Activated T-cell treated with anti-CD3 and anti-CD28 coated beads, Interleukin-2, amount 50 U/mL, for 24 hours (primary cell): ENCODE measurements at places on chromosomes 11 and 22.

- H3K4me1 ChIP-seq, result peaks cover 3% of the 10 kb centered on the region
- no peak overlapping the region for H3K27ac ChIP-seq
- no peak for DNase-seq
- H3K27me3 ChIP-seq, result peaks cover 7% of the 10 kb centered on the region
Observed at GRCh38 chr11:133977067-133977677, 20.4 kb upstream of the IGSF9B start.

DNA sequence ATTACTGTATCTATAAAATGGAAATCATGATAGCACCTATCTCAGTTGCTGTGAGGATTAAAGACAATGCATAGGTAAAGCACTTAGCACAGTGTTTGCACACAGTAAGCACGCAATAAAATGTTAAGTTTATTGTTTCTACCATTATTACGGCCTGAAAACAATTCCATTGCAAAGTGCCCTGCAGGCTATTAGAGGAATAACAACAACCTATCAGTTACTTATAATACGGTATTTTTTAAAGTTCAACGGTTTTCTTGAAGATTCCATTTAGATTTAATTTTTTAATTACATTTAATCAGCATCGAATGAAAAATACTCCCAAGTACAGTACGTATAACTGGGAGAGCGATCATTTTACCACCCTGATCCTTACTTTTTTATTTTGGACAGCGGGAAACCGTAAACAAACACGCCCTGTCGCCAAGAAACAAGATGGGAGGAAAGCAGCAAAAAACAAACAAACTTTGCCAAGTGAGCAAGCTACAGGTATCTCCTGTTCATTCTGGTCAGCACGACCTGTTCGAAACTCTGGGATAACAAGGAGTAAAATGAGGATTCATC lies 893 bp downstream of the SLC36A4 start:
- peaks cover 8% of the 10 kb centered on the region for H3K36me3 ChIP-seq
- H3K4me1 ChIP-seq, result peaks cover 25% of the 10 kb centered on the region
- H3K4me3 ChIP-seq, result peak overlapping the region; percentile 96

DNA sequence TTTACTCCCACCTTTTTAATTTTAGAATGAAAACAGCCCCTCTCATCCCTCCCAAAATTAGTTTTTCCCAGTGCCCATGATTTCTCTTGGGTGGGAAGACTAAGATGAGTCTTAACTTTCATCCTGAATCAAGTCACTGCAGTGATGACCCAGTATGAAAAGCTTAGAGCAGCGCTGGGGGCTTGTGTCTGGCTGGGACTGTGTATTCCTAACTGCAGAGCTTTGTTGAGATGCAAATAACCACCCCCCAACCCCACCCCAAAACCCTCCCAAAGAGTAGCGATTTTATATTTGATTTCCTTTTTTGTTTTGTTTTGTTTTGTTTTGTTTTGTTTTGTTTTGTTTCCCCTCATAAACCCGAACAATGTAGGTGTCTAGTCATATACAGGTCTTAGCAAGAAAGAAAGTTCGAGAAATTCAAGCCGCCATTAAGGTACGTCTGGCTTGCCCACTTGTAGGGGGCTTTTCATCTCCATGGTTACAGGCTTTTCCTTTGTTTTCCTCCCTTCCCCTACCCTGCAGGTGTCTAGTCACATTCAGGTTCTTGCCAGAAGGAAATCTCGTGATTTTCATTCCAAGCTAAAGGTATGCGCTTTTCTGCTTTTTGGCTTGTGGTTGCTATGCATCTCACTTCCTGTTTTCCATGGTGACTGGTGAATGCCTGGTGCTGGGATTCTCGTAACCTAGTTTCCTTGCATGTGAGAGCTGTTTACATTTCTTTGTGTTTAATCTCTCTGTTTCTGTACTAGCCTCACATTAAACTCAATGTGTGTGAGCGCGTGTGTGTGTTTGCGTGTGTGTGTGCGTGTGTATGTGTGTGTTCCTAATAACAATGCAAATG lies 144.6 kb upstream of the RASSF10 start:
- no peak for DNase-seq
- H3K4me3 ChIP-seq, result no peak overlapping the region
- H3K4me1 ChIP-seq, result peaks cover 7% of the 10 kb centered on the region
- H3K27ac ChIP-seq, result no peak overlapping the region
- H3K36me3 ChIP-seq, result no peaks in the 10 kb centered on the region

DNA sequence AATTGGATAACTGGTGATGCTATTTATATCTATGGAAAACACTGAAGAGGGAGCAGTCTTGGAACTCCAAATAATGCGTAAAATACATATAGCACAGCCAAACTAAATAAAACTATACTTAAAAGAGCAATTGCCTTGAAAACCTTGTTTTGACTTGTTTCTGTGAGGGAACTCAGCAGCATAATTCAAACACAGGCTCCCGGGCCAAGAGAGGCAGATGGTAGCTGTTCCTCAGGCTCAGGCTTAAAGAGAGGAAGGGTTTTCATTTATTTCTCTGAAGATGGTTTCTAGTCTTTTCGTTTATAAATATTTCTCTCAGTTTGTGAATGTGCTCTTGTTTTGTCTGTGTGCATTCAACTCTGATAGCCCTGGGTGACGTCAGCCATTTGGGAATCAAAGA lies 82.4 kb downstream of the FANCF start:
- peaks cover 27% of the 10 kb centered on the region for H3K27me3 ChIP-seq
- no peaks in the 10 kb centered on the region for H3K4me1 ChIP-seq
- no peaks in the 10 kb centered on the region for H3K36me3 ChIP-seq
- no peak overlapping the region for H3K4me3 ChIP-seq
- no peak overlapping the region for H3K27ac ChIP-seq

DNA sequence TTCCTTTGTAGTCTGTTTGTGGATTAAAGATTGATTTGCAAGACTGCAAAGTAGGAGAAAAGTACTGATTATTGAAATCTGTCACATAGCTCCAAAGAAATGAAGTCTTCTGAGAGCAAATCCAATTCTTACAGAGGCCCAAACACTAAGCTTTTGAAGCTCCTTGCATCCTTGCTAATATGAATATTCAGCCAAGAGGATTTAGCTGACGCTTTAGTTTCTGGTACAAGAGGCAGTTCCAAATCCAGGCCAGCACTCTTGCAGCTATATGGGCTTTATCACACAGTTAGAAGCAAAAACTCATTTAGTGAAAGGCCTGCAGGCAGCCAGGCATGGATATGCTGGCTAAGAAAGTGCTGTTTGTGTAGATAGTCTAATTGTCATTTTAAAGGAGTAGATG lies 12.7 kb downstream of the PAAF1 start:
- peaks cover 65% of the 10 kb centered on the region for H3K36me3 ChIP-seq
- no peak for DNase-seq
- no peak overlapping the region for H3K4me3 ChIP-seq

DNA sequence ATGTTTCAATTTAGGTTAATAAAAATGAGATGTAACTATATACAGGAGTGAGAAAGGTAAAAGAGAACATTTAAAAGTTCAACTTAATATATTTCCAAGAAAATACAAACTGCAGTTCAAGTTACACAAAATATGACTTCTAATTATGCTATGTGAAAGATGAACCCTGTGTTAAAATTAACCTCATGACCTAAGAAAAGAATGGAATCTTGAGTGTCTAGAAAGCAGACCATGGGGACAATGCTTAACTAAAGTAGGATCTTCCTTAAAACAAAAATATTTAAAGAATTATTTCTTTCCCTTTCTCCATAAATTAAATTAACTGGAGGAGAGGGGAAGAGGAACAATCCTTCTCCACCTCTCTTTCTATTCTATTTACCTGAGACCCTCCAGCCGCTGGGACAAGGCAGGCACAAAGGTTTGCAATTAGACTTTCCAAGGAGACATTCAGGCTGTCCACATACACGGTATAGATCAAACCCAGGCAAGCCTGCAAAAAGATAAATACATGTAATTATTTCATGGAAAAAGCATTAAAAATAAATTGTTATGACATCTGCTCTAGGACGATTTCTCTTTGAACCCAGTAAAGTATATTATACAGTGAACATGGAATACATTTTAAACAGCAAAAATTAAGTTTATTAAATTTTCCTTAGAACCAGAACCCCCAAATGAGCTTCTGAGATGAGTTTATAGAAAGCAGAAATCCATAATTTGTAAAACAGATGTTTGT lies 264.5 kb downstream of the SBF2 start:
- no peaks in the 10 kb centered on the region for H3K4me1 ChIP-seq
- H3K36me3 ChIP-seq, result peaks cover 12% of the 10 kb centered on the region
- H3K4me3 ChIP-seq, result no peak overlapping the region
- no peaks in the 10 kb centered on the region for H3K27me3 ChIP-seq
- H3K27ac ChIP-seq, result no peak overlapping the region

DNA sequence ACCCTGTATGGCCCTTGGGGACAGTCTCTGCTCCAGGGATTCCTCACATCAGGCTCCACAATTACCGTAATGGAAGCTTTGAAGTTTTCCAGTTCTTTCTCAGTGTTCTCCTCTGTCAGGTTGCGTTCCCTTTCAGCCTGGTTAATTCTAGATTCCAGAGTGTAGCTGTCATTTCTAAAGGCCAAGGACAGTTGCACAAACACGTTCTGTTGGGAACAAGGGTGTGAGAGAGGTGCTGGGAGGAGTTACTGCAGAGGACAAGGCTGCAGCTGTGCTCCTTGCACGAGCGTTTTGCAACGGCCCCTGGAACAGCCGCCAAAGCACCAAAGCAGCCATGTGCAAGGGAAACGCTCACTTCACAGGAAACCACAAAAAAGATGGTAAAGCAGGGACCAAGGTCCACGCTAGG lies 35.9 kb upstream of the LYVE1 start:
- no peaks in the 10 kb centered on the region for H3K36me3 ChIP-seq
- no peak overlapping the region for H3K27ac ChIP-seq
- peaks cover 14% of the 10 kb centered on the region for H3K27me3 ChIP-seq
- DNase-seq, result no peak
- H3K4me3 ChIP-seq, result no peak overlapping the region

DNA sequence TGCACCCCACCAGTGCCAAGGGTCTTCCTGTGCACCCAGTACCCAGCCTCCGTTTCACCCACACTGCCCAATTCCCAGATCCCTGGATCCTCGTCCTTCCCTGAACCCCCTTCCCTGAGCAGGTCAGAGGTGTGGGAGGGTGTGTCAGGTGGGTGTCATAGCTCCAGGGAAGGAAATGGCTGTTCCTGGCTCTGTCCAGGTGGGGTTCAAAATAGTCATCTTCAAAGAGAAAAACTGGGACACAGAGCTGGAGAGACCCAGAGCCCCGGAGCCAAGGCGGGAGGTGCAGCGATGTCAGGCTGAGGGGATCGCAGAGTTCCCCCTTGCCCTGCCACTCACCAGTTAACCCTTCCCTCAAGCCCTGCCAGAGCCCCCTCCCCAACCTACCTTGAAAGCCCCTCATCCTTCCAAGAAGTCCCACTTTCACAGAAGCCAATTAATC lies 698 bp downstream of the C1QTNF4 start:
- peaks cover 40% of the 10 kb centered on the region for H3K27me3 ChIP-seq
- DNase-seq, result no peak
- H3K27ac ChIP-seq, result no peak overlapping the region
- H3K4me1 ChIP-seq, result peaks cover 7% of the 10 kb centered on the region
- H3K36me3 ChIP-seq, result no peaks in the 10 kb centered on the region

DNA sequence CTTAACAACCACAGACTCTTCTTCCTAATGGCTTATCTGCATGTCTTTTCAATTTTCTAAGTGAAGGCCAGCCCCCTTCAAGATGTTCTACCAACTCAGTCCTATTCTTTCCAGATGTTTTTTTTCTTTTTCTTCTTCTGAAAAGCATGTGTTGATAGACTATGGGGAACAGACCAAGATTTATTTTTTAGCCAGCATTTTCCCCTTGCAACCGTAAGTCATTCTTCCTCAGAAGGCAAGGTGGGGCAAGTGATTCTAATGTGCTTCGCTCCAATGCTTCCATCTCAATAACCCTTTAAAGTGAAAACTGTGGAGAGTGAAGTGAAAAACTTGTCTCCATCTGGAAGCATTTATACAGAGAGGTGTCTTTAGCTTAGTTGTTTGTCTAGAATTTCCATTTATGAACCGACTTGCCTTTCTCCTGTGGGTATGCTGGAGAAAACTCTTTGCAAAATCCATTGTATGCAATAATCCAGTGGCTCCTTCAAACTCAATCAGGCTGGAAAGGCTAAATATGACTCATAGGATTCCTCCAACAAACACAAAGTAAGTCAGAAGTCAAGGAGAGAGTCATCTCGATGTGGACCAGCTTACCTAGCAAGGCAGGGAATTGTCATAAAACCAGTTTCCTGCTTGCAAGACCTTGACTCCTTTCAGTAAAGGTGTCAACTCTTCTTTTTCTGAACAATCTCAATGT lies 83.7 kb downstream of the MAML2 start:
- H3K4me3 ChIP-seq, result no peak overlapping the region
- no peak for DNase-seq
- peak overlapping the region; percentile 94 for H3K27ac ChIP-seq
- H3K27me3 ChIP-seq, result no peaks in the 10 kb centered on the region
- peaks cover 50% of the 10 kb centered on the region for H3K36me3 ChIP-seq

DNA sequence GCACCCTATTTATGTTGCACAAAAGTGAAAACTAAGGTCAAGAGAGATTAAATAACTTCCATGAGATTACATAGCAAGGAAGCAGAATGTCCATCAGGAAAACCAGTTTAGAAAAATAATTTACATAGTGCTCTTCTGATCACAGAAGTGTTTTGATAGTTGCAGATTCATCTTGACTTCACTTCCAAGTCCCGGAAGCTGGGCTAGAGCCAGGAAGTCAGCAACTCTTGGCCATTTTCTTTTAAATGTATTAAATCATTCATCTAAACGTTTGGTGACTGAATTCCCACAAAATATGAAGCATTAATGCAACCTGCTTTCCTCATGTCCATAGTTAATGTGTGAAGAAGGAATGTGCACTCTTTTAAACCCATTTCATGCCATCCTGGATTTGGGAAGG lies 29.7 kb downstream of the APLP2 start:
- no peaks in the 10 kb centered on the region for H3K36me3 ChIP-seq
- no peaks in the 10 kb centered on the region for H3K27me3 ChIP-seq
- DNase-seq, result no peak
- H3K4me1 ChIP-seq, result peaks cover 7% of the 10 kb centered on the region
- H3K4me3 ChIP-seq, result no peak overlapping the region

DNA sequence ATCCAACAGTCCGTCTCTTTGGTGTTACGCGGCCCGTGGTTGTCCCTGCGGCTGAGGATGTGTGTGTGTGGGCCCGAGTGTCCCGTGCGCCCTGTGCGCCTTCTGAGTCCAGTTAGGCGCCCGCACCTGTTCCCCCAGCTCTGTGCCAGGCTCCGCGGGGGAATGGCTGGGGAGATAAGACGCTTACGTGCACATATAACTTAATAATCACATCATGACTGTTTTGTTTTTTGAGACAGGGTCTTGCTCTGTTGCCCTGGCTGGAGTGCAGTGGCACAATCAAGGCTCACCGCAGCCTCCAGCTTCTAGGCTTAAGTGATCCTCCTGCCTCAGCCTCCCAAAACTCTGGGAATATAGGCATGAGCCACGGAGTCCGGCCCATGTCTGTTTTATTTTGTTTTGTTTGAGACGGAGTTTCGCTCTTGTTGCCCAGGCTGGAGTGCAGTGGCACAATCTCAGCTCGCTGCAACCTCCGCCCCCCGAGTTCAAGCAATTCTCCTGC lies 817 bp downstream of the ARL2 start:
- peaks cover 41% of the 10 kb centered on the region for H3K36me3 ChIP-seq
- peak overlapping the region; percentile 89 for H3K4me3 ChIP-seq

DNA sequence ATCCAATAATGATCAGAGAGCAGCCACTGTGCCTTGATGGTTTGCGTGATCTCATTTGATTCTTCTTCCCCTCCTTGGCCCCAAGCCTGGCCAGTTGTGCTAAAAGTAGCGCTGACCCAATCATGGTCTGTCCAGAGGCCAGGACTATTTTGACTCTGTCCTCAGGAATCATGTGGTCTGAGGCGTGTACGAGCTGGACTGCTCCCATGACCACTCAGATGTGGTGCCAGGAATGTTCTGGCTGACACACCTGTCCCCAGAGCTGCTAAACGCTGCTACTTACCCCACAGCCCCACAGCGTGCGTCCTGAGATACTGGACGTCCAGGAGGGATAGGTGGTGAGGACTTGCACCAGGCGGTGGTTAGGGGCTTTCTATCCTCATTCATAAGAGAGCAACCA lies 70.5 kb downstream of the FEZ1 start:
- H3K27ac ChIP-seq, result no peak overlapping the region
- no peak for DNase-seq
- peaks cover 2% of the 10 kb centered on the region for H3K4me1 ChIP-seq
- H3K27me3 ChIP-seq, result peaks cover 13% of the 10 kb centered on the region
- no peak overlapping the region for H3K4me3 ChIP-seq
